ENCODE measurements at places on chromosomes 1 and 21.

- no peak for DNase-seq
These were observed 8.5 kb downstream of the COLGALT2 start for GRCh38 chr1:184028854-184029623.

DNA sequence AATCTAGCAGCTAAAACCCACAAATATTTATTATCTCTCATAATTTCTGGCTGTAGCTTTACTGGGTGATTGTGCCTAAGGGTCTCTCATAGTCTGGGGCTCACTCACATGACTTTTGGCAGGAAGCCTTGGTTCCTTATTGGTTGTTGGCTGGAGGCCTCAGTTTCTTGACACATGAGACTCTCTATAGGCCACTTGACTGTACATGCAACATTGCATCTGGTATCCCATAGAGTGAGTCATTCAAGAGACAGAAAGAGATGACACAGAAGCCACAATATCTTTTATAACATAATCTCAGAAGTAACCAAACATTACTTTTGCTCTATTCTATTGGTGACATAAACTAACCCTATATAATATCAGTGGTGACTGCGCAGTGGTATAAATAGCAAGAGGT lies 128.5 kb upstream of the HNRNPU start:
- DNase-seq: no peak

- DNase-seq: no peak
These were observed 104.4 kb upstream of the VANGL1 start for GRCh38 chr1:115537415-115537814.

- no peak for DNase-seq
These were observed 8.6 kb upstream of the AK2 start for GRCh38 chr1:33045246-33045645.

GRCh38 chr1:247317702-247318101 lies 14.0 kb downstream of the ZNF496 start:
- DNase-seq: no peak

GRCh38 chr1:151012684-151013471 lies 4.6 kb downstream of the PRUNE1 start:
- DNase-seq: no peak
